ENCODE measurements at places on chromosomes 7 and 10. TPM values are rescaled to one million over a fixed set of nuclear protein-coding genes. Genes with fewer than 3 reads are reported as not detected.

- DNase-seq, result no peak
Measured at GRCh38 chr7:25083201-25083600, 41.9 kb downstream of the CYCS start.

DNA sequence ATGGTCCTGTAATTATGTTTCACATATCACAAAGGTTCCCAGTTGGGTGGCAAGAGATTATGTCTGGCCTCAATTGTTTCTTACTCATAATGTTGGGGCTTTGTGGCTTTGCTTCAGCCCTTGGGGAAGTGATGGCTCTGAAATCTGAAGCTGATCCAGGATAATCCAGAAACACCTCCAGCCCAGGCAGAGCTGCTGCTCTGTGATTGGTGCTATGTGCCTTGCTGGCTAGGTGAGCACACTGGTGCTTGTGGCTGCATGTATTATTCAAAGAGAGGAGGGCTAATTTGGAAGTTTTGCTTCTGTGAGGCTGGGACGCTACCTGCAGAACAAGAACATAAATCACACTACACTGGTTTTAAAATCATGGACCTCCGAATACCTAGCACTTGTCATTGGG lies 346.6 kb upstream of the MGMT start:
- no peak for DNase-seq

DNA sequence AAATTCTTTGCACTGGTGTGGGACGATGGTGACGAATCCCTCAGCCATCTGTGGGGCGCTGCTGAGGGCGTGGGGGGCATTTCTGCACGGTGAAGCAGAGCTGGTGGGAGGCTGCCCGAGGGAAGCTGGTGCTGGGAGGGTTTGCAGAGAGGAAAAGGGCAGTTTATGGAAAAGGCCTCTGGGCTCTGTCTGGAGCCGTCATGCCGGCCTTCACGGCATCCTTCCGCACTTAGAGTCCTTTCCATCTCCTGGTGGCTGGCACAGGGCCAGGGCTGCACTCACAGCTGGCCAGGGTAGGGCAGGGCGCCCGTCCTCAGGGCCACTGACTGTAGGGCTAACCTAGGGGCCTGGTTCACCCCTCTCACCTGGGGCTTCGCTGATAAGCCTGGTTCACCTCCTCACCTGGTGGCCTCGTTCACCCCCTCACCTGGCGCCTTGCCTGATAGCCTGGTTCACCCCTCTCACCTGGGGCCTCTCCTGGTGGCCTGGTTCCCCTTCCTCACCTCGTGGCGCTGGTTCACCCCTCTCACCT lies 598 bp upstream of the AMZ1 start:
- no peak for DNase-seq

GRCh38 chr7:74212661-74213060 lies 2.9 kb downstream of the LAT2 start:
- no peak for DNase-seq

- no peak for DNase-seq
Measured at GRCh38 chr7:151920488-151920887, 35.8 kb upstream of the GALNTL5 start.

The ADRA2A gene
- 6.5 TPM for polyA plus RNA-seq

Data from testis (tissue), 5 donors.